ENCODE measurements at places on chromosomes 5 and 9.

DNA sequence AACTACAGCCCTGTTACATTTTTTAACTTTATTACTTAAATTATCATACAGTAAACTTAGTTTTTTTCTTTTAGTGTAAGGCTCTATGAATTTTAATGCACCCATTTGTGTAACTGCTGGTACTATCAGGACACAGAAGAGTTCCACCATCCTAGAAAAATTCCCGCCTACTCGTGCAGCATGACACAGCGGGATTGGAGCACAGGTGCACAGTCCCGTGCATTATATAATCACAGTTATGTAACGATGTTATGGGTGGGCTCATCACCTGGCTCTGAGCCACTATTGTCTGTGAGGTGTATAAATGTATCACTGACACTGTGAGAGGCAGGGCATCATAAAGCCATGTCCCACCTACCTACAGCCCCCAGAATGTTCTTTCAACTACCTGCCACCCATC is 80.7 kb downstream of the DRD1 start:
- no peak for DNase-seq

DNA sequence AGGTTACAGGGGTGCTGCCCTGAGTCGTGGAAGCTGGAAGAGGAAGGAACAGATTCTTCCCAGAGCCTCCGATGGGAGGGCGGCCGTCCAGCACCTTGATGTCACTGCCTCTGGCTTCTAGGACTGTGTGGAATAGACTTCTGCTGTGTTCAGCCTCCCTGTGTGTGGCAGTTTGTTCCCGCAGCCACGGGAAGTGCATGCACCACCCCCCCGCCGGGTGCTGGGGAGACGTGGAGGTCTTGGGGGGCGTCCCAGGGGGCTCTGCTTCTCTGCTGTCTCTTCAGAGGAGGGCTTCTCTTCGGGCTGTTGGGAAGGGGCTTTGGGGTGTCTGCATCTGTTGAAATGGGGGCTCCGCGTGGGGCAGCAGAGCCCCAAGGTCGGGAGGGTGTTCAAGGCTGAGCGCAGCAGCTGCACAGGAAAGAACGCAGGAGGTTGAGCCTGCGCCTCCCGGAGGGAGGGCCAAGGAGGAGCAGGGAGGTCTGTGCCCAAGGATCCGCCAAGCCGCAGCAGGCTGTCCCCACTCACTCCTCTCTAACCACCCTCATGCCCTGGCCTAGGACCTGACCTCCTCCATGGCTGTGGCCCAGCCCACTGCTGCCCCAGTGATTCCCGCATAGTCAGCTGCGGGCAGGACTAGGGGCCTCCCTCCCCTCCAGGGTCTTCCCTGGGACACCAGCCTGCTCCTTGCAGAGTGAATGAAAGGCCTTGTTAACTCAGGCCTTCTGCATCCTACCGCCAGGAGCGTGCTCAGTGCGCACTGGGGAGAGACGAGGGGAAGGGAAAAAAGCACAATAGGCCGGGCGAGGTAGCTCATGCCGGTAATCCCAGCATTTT is 45.0 kb downstream of the ROPN1L start:
- DNase-seq, result no peak

- DNase-seq, result no peak
These were observed 140.2 kb downstream of the ENC1 start for GRCh38 chr5:74500110-74500917.

DNA sequence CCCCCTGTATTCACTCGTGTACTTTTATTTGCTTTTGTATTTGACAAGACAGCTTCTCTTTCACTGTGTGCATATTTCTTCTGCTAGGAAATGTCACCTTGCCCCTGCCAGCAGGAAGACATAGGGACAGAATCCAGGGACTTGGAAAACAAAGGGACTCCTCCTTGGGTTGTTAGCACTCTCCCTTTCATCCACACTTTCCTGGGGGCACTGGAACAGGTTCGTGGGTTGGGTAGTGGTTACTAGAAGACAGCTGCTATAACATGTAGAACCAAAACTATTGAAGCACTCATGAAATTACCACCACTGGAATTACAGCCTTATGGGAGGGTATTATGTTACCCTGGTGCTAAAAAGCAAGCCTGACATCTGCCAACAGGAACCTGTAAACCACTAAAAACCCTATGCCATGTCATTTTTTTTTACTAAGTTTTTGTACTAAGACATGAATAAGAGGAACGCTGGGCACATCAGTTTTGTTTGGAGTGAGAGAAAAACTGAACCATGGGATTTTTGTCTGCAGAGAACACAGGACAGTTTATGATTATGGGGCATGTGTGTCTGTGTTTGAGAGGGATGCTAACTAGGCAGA is 4.7 kb upstream of the CCL28 start:
- DNase-seq, result no peak

GRCh38 chr5:129917224-129917623 is 13.0 kb downstream of the CHSY3 start:
- DNase-seq, result no peak

GRCh38 chr5:10018201-10019069 is 231.3 kb downstream of the ATPSCKMT start:
- DNase-seq, result no peak

DNA sequence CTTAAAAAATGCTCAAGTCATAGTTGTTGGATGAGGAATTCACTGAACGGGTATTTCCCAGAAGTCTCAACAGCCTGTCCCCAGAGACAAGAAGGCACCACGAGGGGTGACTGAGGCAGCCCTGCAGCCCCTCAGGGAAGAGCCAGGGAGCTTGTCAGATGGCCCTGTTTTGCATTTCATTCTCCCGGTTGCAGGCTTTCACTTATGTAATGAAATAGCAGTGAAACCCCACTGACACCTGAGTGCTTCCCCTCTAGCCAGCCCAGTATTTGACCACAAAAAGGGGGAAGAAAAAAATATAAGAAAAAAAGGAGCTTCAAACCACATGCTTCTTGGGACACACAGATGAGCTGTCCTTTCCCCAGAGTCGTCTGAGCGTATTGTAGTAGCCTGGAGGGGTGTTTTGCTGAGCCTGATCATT is 75.3 kb upstream of the IL12B start:
- no peak for DNase-seq

GRCh38 chr5:154410786-154411185 is 35.0 kb upstream of the SAP30L start:
- DNase-seq, result no peak

DNA sequence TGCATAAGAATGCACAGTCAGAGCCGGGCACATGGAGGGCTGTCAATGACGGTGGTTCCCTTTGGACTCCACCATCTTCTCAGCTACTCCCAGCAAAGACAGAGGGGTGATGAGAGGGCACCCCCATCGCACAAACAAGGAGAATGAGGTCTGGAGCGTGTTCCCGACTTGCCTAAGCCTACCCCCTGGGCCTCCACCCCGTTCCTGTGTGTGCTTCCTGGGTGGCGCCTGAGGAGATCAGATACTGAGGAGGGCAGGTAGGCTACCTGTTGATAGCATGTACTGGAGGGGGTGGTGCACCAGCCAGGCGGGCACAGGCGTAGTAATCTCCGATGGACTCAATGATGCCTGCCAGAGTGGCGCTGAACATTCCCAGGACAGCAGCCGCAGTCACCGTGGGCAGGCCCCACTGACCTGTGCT is 4.1 kb downstream of the SLC23A1 start:
- no peak for DNase-seq
